ENCODE measurements at places on chromosomes 6 and 20.

- DNase-seq = no peak
Observed at GRCh38 chr20:21397341-21398108, at the start of gene NKX2-4. TSS of gene NKX2-4 (minus strand) at chr20:21397526. CDS start at chr20:21397399, 127 bp downstream.

DNA sequence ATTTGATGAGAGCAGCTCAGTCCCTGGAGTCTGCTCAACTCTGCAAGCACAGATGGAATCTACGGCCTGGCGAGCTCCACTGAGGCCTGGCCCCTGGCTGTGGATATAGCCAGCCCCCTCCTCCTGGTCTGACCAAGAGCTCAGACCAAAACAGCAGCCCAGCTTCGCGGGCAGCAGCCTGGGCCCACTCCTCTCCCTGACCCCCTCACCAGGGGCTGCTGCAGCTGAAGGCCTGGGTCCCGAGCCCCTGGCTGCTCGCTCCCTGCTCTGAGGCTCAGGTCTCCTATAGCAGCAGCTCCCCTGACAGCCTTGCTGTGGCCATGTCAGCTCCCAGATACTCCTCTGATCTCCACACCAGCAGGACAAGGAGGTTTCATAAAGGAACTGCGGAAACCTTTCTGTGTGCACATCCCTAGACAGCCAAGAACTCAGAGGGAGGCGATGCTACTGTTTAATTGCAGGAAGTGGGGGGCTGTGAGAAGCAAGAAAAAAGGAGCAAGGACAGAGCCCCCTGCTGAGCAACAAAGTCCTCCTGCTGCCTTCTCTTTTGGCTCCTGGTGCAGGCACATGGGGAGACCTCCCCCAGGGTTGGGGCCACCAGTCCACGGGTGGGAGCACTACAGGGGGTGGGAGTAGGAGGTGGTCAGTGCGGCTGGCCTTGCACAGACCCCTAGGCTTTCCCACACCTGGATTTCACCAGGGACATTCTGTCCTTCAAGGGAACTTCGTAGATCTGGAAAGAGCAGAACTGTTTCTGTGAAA, 38.7 kb upstream of the CST5 start:
- no peak for DNase-seq

GRCh38 chr6:33453393-33454008, 875 bp upstream of the ZBTB9 start:
- DNase-seq = no peak

DNA sequence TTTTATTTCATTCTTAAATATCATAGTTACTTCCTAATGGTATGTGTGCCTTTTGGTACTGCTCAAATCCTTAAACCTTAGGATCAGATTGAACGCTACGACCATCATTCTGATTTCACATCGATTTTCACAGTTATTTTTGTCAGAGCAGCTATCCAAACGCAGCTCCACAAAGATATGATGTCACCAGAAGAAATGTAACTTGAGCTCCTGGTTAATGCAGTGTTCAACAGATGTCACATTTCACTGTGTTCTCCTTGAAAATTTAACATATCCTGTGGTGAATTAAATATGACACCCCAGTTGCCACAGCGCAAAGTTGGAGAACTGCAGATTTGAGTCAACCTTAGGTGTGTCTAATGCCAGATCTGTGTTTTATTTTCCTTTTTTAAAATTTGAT, 81.4 kb downstream of the CTNNBL1 start:
- DNase-seq = no peak

DNA sequence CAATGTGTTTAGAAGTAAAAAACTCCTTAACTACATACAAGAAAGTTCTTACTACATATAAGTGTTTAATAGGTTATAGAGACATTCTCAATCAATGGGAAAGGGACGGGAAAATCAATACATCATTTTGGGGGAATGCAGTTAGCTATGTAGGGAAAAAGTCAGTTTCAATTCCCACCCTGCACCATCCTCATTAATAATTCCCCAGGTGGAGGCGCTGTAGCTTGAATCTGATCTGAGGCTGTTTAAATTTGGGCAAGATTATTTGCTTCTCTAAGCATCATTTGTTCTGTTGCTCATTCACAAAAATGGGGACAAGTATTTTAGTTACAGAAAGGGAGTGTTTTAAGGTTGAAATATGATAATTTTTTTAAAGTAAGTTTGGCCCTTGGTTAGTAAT, 19.1 kb downstream of the OLIG3 start:
- no peak for DNase-seq

- DNase-seq = no peak
Observed at GRCh38 chr6:143060806-143061596, at the start of gene AIG1. TSS of gene AIG1 (plus strand) at chr6:143060889. CDS start at chr6:143060926, 37 bp downstream.

DNA sequence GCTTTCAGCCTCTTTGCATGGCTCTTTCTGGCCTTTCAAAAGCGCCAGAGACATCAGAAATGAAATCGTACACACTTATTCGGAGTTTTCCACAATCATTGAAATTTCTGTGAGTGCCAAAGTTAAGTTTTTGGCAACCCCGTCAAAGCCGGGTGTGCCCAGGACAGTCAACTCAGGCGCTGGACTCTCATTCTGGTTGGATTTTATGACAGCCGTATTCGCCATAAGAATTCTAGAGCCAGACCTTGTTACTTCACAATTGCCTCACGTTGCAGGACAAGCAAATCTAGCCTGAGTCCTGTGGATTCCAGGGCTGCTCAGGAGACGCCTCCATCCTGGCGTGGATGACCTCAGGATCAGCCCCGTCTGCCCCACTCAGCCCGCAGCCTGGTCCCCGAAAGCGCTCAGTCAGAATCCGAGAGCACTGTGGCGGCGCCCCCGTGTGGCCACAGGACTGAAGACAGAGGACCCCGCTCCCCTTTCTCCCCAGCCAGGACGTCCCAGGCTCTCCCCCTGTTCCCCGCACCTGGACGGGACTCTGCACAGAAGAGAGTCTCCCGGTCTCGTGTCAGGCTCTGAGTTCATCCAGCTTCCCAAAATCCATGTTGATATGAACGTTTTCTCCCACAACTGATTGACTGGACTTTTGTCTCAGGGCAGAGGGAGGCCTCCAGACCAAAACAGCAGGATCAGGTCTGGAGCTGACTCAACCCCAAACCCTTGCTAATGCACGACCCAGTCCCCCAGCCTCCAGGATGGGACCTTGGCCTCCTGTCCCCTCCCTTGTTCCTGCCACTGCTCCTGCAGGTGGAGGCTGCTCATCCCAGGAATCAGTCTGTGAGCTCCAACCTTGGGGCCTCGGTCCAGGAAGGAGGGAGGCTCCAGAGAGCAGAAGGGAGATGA, 38.2 kb downstream of the MICA start:
- DNase-seq = no peak

Measured in NCI-H187 treated with DMSO at 0.1 percent for 48 hours (cell line).